ENCODE measurements at places on chromosomes 11 and 22.

- DNase-seq = peak; percentile 33
Measured at GRCh38 chr22:37563153-37564081, 3.1 kb downstream of the CDC42EP1 start.

GRCh38 chr11:83072350-83073242, 899 bp upstream of the RAB30 start:
- no peak for DNase-seq

GRCh38 chr11:898143-898511, 12.5 kb downstream of the CHID1 start:
- no peak for DNase-seq

- DNase-seq = peak; percentile 65
Measured at GRCh38 chr11:68841718-68842426, at the start of gene CPT1A. TSS of gene CPT1A (minus strand) at chr11:68841916. CDS start at chr11:68815474, 26,442 bp downstream.

GRCh38 chr11:14342906-14343305, 16.1 kb downstream of the RRAS2 start:
- DNase-seq = no peak

- peak; percentile 53 for DNase-seq
Measured at GRCh38 chr11:12029738-12030363, 21.4 kb upstream of the DKK3 start.

DNA sequence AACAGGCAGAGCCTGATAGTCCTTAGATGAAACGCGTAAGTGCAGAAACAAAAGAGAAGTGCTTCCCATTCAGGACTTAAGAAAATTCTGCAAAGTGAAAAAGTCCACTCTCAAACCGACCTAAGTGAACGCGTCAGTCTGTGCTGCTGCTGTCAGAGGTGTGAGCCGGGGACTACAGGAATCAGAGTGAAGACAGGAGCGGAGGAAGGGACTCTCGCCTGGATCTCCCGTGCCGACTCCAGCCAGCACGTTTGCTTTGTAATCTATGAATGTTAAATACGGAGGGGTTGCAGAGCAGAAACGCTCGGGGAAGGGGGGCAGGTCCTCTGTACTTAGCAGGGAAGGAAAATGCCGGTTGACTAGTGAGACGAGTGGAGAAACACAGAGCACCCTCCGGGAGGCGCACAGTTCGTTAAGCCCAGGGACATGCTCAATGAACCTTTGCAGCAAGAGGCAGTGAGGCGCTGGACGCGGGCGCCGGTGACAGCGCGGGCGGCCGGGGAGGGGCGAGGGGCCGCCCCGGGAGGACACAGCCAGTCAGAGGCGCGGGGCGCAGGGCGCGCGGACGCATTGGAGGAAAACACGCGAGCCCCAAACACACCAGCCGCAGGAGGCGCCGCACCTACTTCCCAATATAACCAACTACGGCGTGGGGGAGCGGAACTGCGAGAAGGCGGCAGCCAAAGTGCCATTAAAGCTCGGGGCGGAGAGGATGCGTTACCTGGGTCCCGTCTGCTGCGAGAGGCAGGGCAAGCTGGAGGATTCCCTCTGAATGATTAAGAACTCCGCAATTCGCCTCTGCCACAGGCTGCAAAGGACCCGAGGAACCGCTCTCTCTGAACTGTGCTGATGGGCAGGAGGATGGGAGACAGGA, at the start of gene CNTN5:
Gene CNTN5, plus strand, starts transcription at position 598 of the 874 bp plus-strand sequence.
- DNase-seq = no peak

GRCh38 chr11:78415338-78415737, 2.3 kb downstream of the GAB2 start:
- DNase-seq = no peak

GRCh38 chr22:25689631-25690030, 52.4 kb upstream of the MYO18B start:
- no peak for DNase-seq

DNA sequence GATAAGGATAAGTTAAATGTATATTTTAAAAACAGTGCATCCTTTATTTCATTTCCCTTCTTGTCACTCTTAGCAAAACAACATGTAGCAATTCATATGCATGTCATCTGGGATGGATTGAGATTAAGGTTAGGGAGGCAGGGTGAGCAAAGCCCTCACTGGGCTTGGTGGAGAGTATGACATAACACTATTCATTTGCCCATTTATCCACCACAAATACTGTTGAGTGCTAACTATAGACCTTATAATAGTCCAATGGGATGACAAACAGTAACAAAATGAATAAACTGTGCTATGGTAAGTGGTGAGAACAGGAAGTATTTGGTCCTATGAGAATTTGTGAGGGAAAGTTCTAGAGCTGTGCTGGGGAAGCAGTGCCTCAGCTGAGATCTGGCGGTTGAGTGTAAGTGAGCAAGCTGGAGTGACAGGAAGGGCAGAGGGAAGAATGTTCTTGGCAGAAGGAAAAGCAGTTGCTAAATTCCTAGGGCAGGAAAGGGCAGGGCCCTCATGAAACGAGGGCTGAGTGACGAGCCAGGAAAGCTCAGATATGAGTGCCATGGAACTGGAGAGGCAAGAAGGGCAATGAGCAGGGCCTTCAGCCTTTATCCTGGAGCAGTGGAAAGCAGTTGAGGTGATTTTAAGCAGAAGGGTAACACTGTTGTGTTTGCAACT, 6.7 kb downstream of the HSD17B12 start:
- peak; percentile 7 for DNase-seq

DNA sequence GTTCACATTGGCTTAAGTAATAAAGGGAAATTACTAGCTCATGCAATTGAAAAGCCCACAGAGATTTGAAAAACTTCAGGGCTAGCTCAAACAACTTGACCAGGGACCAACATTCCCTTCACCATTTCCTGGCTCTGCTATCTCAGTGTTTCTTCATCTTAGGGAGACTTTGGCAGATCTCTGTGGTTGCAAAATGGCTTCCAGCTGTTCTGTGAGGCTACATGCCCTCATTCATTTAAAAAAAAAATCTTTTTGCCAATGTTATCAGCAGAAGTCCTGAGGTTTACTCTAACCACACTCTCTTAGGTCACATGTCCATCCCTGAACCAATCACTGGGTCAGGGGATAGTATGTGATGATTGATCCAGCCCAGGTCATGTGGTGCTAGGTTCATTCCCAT, 13.9 kb upstream of the RASSF10 start:
- no peak for DNase-seq

DNA sequence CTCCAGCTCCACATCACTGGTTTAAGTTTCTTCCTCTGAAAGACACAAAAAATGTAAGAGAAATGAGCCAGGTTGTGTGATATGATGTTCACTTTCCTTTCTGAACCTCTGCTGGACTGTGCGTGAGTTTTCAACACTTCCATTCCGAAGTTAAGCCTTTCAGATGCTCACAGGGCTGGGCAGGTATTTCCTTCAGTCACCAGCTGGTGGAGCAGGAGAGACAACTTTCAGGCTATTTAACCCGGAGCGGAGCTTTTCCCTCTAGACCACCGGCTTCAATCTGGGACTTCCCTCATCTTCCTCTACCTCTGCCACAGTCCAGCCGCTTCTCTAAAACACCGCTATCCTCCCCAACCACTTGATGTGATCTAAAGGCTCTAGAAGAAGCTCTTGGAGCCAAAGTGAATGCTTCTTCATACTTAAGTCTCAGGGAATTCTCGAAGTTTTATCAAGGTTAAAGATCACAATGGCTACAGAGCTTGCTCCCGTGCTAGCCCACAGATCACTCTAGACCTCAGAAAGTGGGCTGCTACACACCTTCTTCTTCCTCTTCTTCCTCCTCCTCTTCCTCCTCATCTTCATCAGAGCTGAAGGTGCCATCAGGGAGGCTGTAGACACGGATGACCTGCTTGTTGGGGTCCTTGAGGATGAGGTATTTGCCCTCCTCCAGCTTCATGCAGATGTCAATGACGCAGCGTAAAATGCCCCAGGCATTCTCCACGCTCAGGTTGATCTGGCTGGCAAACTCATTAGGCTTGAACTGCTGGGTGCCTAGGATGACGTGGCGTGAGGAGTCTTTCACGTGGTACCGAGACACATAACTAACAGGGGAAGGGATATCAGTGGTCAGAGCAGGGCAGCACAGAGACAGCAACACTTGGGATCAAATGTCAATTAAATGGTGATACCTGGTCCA, 4.4 kb upstream of the FOXRED2 start:
- peak; percentile 41 for DNase-seq

- DNase-seq = no peak
Measured at GRCh38 chr11:11468954-11469353, 115.9 kb upstream of the CSNK2A3 start.

DNA sequence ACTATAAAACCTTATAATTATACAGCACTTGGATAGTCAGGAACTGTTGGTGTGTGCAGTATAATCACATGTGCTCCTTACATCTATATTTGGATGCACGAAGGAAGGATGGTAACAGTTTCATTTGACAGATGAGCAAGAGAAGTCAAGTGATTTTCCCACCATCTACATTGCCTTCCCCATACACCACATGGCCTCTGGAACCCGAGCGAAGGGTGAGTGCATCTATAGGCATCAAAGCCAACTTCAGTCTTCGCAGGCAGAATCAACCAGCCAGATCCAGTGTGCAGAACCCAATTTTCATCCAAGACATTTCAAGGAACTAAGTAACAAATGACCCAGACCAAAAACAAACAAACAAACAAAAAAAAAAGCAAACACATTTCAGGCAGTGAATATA, 85.1 kb upstream of the BLID start:
- no peak for DNase-seq

- DNase-seq = no peak
Measured at GRCh38 chr11:92852229-92852628, 117.2 kb upstream of the MTNR1B start.

All from CD14-positive monocyte (primary cell).